ENCODE measurements at places on chromosomes 13 and 19.

DNA sequence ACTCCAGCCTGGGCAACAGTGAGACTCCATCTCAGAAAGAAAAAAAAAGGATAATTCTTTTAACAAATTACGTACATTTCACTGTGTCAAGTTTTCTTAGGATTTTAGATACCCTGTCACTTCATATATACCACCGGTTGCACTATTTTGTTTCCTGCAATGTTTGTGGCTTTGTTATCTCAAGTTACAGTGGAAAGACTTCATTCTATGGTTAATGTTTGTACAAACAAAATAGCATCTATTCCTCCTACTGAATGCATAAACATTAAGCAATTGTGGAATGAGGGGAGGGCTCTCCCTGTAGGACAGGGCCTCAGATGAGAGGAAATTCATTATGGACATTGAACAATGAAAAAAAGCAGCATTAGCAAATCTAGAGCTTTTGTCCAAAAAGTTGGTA, 120.1 kb downstream of the DNAJC3 start:
- no peak for DNase-seq

DNA sequence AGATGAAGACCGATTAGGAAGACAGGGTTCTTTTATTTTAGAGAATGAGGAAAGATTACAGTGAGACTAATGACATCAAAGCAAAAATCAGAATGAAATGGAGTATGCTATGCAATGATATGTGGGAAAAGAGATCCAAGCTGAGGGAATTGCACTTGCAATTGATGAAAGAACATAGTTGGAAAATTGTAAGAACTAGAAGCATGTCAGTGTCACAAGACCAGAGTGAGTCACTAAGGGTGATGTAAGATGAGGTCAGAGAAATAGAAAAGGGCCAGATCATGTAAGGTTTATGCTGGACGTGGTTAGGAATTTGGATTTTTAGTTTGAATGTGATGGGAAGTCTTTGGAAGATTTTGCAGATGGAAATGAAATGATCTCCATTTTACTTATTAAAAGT, 1937.3 kb downstream of the OLFM4 start:
- no peak for DNase-seq

- DNase-seq, result no peak
Observed at GRCh38 chr19:41845051-41845590, 279 bp downstream of the DMRTC2 start.

GRCh38 chr13:83286737-83287136, 595.5 kb downstream of the SLITRK1 start:
- no peak for DNase-seq

GRCh38 chr19:41887711-41888382, 4.9 kb downstream of the ARHGEF1 start:
- DNase-seq, result no peak

DNA sequence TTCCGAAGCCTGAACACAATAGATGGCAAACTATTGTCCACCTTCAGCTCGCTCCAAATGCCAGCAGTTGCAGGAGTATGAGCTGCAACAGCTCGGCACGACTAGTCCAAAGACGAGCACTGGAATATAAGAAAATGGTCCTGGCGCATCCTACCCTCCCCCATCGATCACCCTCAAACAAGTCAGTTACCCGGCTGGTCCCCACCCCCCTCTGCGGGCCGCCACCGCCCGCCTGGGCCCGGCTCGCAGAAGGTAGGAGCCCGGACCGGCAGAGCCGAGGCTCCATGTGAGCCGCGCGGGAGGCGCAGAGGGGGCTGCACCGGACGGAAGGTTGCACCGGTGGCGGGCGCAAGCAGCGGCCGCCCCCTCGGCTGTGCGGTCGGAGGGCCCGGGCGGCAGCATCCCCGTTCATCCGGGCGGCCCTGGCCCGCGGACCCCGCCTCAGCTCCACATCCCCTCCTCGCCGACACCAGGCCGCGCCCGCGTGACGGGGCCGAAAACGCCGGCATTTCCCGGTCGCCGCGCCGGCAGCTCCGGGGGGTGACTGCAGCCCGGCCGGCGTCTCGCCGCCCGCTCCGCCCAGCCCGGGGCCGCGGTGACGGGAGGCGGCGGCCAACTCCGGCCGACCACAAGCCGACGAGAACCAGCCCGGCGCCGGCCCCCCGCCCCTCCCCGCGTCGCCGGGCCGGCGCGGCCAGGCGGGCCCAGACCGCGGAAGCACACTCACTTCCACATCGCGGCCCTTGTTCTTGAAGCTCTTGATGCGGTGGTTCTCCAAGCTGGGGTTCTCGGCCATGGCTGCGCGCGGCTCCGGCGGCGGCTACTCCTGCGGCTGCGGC, 552 bp downstream of the KPNA3 start:
- no peak for DNase-seq

GRCh38 chr13:112065867-112066623, 904 bp upstream of the SOX1 start:
- no peak for DNase-seq

DNA sequence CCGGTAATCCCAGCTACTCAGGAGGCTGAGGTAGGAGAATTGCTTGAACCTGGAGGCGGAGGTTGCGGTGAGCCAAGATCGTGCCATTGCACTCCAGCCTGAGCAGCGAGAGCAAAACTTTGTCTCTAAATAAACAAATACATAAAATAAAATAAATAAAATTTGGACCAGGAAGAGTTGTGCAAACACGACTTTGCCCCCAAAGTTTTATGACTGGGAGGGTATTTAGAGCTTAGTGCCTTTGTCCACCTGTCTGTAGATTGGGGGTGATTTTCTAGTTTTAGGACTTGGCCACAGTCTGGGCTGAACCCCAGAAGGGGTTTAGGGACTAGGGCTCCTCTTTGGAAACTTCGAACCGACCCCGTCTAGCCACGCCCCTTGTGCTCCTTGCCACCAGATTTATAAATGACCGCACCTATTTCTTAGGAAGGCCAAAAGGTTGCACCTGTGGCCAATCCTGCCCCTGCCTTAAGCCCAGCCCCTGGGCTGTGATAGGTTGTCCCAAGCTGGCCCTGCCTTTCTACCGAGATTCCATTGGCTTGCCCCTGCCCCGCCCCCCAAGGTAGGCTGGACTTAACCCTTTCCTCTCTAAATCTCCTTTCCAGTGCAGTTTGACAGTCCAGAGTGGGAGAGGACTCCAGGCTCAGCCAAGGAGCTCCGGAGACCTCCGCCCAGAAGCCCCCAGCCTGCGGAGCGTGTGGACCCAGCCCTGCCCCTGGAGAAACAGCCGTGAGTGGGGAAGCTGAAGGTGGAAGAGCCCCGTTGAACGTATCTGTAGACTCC, 5.3 kb downstream of the SHD start:
- DNase-seq, result no peak

- DNase-seq, result no peak
Observed at GRCh38 chr13:96809366-96810096, 184.7 kb downstream of the OXGR1 start.

DNA sequence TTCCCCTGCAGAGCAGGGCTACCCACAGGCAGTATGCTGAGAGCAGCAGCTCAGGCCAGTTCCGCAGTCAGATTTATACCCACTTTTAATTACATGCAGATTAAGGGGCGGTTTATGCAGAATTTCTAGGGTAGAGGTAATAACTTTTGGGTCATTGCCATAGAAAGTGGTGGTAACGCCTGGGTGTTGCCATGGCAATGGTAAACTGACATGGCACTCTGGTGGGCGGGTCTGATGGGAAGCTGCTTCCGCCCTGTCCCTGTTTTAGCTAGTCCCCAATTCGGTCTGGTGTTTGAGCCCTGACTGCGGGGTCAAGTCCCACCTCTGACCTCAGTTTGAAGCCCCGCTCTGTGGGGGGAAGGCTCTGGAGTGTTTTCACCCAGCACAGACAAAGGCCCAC, 141.1 kb upstream of the VSTM2B start:
- DNase-seq, result peak; percentile 42

DNA sequence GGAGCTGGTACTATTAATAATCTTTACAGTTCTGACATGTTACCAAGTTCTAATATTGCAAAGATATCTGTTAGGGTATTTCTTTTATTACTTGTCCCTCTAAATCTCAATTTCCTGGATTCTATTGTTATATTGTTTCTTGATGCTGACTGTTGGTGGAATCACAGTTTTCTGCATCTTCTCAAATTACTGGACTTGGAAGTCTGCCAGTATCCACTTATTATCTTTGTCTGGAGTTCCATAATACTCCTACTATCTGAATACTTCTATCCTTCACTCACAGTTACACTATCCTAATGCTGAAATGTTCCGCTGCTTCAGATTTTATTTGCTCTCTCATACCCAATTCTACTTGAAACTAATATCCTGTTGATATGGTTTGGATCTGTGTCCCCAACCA, 1985.7 kb upstream of the PRR20A start:
- DNase-seq, result no peak

GRCh38 chr13:44120043-44120442, 240.3 kb downstream of the LACC1 start:
- DNase-seq, result no peak

DNA sequence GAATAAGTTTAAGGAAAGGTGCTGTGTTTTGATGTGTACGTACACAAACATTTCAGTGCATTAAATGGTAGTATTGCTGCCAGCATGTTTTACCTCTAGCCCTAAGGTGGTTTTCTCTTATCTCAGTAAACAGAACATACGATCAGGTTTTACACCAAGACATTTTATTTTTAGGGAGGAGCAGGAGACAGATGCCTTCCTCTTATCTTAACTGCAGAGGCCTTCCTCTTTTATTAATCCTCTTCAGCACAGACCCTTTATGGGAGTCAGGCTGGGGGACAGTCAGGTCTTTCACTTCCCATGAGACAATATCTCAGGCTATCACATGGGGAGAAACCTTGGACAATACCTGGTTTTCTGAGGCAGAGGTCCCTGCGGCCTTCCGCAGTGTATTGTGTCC, 14.9 kb upstream of the ZNF611 start:
- no peak for DNase-seq

GRCh38 chr13:71522941-71523526, 344.0 kb downstream of the DACH1 start:
- DNase-seq, result no peak

- DNase-seq, result no peak
Observed at GRCh38 chr13:41019011-41019487, at the start of gene ELF1. ELF1 (minus strand) TSS chr13:41019316; CDS start chr13:40982054, 37,262 bp downstream.

DNA sequence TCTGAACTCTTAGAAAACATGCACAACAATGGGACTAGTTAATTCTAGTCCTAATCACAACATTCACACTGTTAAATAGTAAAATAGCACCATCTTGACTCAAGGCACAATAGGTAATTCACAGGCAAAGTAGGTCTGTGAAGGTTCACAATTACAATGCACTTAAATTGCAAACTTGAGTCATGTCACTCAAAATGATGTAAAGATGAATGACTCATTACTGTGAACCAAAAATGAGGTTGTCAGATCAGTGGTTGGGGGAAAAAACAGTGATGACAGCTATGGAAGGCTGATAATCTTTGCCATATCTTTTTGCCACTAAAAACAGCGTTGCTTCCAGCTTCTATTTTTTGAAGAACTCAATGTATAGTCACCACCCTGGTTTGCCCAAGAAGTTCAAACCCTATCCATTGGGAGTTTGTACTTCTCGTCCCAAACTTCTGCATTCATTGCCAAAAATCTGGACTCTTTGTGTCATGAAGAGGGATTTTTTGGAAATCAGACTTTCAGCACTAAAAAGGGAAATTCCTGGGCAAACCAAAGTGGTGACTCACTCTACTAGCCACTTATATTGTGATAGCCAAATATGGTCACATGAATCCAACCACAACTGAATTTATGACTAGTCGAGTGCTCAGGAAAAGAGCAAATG, 200.9 kb upstream of the TMTC4 start:
- no peak for DNase-seq

- DNase-seq, result no peak
Observed at GRCh38 chr19:50983625-50984292, at the start of gene KLK7. KLK7 (minus strand) TSS chr19:50983917; CDS start chr19:50982399, 1,518 bp downstream.

DNA sequence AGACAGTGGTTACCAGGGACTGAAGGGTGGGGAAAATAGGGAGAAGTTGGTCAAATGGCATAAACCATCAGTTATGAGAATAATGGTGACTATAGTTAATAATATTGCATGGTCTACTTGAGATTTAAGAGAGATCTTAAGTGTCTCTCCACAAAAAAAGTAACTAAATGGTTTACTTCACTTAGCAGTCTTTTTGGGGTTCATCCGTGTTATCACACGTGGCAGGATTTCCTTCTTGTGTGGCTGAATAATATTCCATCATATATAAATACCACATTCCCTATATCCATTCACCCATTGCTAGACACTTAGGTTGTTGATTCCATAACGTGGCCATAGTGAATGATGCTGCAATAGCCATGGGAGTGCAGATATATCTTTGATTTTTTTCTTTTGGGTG, 967.0 kb downstream of the UQCRFS1 start:
- DNase-seq, result no peak

GRCh38 chr19:58395979-58396627, 647 bp downstream of the RNF225 start:
- DNase-seq, result no peak

DNA sequence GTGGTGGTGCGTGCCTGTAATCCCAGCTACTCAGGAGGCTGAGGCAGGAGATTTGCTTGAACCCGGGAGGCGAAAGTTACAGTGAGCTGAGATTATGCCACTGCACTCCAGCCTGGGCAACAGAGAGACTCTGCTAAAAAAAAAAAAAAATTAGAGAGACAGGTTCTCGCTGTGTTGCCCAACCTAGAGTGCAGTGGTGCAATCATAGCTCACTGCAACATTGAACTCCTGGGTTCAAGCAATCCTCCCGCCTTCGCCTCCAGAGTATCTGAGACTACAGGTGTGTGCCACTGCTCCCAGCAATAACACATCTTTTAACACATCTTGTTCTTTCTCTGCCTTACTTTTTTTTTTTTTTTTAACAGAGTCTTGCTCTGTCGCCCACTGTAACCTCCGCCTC, 32.7 kb downstream of the CLEC17A start:
- DNase-seq, result no peak

- DNase-seq, result no peak
Observed at GRCh38 chr13:91045351-91046034, 302.0 kb upstream of the MIR17HG start.
